ENCODE measurements at places on chromosomes 6 and 20.

GRCh38 chr6:6844530-6844929 lies 256.0 kb downstream of the LY86 start:
- DNase-seq = no peak

- no peak for DNase-seq
These were observed 14.9 kb downstream of the PLCG1 start for GRCh38 chr20:41152108-41152757.

- DNase-seq = no peak
These were observed 42.7 kb downstream of the ANKRD6 start for GRCh38 chr6:89475634-89476033.

GRCh38 chr6:4612636-4613171 lies 163.5 kb upstream of the CDYL start:
- no peak for DNase-seq

DNA sequence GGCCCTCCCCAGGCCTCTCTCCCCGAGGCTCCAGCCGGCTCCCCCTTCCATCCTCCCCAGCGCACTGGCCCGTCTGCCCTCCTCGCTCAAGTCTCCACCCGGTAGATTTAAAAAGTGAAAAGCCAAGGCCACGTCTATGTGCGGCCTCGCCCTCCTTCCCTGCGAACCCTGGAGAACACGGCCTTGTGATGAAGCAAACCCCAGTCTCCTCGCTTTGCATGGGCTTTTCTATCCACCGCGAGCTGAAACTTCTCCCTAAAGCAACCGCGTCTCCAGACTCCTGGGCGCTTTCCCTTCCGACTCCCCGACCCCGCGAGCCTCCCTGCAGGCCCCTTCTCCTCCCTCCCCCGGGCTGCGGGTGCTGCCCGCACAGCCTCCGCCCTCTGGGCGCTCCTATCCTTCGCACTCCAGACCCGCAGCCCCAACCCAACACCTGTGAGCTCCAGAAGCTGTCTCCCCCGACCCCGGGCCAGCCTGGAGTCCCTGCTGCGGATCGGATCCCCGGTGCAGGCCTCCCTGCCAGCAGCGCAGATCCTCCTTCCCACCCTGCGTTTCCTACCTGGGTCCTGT lies 265.2 kb upstream of the QKI start:
- DNase-seq = no peak

DNA sequence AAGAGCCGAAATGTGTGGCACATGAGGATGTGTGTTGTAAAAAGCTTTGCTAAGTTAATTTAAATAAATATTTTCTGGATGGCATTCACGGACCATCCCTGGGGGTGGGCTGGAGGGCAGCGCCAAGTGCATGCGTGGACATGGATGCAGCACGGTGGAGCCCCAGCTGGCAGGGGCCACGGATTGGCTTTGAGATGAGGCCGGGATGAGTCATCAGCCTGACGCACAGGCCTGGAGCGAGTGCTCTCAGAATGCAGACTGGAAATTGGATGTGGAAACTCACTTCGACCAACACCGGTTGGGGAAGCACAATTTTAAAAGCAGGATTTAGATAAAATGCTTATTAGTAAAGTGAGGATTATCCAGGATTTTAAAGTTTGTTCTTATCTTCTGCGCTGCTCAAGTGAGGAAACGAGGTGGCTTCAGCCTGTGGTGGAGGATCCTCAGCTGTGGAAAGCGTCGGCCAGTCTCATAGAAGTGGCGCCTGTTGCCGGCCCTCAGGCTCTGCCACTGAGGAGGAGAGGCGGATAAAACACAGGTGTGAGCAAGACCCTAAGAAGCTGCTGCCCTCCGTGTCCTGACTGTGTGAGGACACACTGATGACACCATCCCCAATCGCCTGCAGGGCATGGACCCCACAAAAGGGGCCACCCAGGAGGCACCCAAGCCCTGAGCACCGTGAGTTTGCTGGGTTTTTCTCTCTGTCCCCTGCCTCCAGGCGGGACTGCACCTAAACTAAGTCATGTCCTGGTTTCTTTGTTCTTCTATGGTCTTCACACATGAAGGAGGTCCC lies 279.7 kb downstream of the CDH4 start:
- no peak for DNase-seq

GRCh38 chr6:108768166-108768555 lies 80.1 kb upstream of the ARMC2 start:
- DNase-seq = no peak

GRCh38 chr6:111517965-111518364 lies 34.9 kb upstream of the REV3L start:
- DNase-seq = no peak

DNA sequence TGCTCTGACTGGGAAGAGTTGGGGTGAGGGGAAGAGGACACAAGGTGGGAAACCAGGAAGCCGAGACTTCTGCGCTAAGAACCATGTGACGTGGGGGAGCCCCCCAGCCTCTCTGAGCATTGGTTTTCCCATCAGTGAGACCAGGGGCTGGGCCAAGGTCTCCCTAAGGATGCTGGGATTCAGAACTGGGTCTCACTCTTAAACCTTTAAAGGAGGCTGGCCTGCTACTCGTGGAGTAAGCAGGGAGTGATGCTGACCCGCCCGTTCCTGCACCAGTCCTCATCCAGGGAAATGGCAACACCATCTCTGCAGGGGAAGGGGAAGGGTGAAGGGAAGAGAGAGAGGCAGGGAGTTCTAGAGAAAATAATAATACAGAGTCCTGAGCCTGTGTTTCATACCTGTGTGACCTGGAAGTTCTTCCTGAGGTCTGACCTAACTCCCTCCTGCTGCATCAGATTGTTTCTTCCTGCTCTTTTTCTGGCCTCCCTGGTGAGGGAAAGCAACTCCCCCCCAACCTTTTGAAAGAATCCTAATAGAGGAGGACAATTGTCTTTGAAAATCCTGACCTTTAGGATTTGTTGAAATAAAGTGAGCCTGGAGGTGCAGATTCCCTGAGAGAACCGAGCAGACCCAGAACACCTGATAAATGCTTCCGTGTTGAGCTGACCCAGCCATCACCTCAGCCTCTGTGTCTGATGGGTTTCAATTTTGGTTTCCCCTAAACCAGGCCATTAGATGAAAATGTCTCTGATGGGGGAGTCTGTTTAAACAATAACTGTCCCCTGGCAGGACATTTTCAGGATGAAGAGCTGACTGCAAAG lies 3.0 kb upstream of the GRM4 start:
- no peak for DNase-seq

- no peak for DNase-seq
These were observed 82.7 kb upstream of the CARMIL1 start for GRCh38 chr6:25196464-25196863.

GRCh38 chr6:16654701-16655100 lies 106.6 kb downstream of the ATXN1 start:
- no peak for DNase-seq

- no peak for DNase-seq
These were observed 186.9 kb downstream of the AKAP7 start for GRCh38 chr6:131322125-131322524.

DNA sequence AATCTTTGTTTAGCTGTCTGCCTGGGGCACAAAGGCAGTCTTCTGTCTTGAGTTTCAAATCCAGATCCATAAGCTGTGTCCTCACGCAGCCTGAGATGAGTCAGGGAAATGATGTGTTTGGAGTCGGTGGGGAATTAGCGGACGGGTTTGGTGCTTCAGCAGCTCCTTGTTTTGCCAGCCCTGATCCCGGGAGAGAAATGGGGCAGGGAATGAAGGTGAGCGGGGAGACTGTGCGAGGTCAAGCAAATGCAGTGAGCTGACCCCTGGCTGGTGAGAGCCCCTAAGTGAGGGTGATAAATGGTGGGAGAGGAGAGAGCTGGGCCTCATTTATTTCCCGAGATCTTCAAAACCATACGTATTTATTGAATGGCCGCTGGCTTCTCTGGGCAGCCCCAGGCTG lies 21.6 kb downstream of the DUSP22 start:
- DNase-seq = no peak

DNA sequence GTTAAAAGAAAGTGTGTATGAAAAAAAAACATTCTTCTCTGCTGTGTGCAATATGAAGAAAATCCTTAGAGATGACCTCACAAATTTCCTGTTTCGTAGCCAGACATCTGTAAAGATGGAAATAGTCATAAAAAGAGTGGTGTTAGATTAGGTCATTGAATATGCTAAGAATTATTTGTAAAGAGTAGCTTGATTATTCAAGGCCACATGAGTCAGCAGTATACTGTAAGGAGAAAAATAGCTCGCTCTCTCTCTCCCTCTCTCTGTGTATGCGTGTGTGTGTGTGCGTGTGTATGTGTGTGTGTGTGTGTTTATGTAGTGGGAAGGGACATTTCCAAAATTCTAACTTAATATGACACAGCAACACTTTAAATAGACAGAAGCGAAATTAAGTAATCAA lies 78.8 kb downstream of the PTCHD4 start:
- no peak for DNase-seq

DNA sequence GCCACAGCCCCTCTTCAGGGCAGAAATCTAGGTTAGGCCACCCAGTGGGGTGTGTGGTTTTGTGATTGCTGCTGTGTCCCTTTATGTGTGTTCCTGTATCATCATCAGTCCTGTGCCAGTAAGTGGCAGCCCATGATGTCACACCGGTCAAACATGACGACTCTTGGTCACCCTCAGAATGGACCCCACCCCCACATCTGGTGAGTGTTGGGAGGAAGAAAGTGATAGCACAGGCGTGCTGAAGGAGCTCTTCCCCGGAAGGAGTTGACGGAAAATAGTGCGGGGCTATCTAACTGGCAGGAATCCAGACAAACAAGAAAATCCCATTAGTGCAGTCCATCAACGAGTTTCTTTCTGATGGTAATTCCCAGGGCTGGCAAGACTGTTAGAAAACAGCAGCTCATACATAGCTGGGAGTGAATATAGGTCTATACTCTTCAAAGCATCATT lies 33.4 kb upstream of the IL17A start:
- DNase-seq = no peak

- no peak for DNase-seq
These were observed 19.0 kb upstream of the BHLHE23 start for GRCh38 chr20:63025534-63026331.

Data from substantia nigra (tissue), 51 donors.